Progenitor cell of endocrine pancreas (in vitro differentiated cells): ENCODE measurements at places on chromosomes 1 and 21.
A peak's percentile ranks its signal among the peaks of the same experiment; 100 is the strongest.

- peaks cover 18% of the 10 kb centered on the region for H3K27me3 ChIP-seq
- no peaks in the 10 kb centered on the region for H3K36me3 ChIP-seq
- no peak overlapping the region for H3K27ac ChIP-seq
- H3K4me1 ChIP-seq, result no peaks in the 10 kb centered on the region
Observed at GRCh38 chr1:61287014-61287413, 204.7 kb downstream of the NFIA start.

DNA sequence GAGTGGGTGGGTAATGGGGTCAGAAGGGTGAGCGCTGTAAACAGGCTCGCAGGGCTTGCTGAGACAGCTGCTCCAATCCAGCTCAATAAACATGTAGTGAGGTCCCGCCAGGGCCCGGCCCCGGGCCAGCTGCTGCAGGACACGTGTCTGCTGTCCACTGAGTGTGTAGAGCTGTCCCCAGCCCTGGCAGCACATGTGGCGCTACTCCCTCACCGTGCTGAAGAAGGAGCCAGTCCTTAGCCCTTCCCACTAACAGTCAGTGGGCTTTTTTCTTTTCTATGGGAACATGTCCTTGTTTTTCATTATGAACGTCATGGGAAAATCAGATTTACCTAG is 78.9 kb upstream of the C1orf174 start:
- H3K27ac ChIP-seq, result no peak overlapping the region
- DNase-seq, result no peak
- peaks cover 9% of the 10 kb centered on the region for H3K27me3 ChIP-seq
- H3K4me3 ChIP-seq, result no peak overlapping the region
- no peaks in the 10 kb centered on the region for H3K4me1 ChIP-seq

DNA sequence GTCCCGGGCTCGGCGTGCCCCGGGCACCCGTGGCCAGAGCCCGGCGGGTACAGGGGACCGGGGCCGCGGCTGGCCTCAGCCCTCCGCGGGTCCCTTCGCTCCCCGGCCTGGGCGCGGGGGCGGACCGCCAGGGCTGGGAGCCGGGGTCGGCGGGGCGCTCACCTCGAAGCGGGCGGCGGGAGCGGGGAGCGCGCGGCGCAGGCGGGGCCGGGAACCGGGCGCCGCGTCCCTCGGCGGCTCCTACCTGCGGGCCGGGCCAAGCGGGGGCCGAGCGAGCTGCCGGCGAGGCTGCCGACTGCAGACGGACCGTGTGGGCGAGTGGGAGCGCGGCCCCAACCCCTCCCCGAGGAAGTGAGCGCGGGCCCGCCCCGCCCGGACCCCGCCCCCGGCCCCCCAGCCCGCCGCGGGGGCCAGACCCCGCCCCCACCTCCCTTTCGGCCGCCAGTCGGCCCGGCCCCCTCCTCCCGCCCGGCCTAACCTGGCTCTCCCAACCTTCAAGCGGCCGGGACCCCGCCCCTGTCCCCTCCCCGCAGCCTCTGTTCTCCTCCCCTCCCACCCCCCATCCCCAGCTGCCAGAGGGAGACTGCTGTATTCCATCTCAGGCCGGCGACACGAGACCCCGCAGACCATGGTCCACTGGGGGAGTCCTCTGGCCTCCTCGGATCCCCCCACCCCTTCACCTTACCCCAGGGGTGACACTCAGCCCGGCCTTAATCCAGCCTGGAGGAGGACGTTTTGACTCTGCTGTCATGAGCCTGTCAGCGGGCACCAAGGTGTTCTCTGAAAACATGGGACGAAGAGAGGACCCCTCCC is at the start of gene FHL3:
Gene FHL3 (minus strand): TSS at position 320 of the 813 bp plus-strand sequence. CDS start 6,102 bp downstream, outside the sequence.
- H3K27ac ChIP-seq, result peak within 1 kb of the TSS; percentile 49
- peak within 1 kb of the TSS; percentile 76 for H3K4me3 ChIP-seq
- H3K36me3 ChIP-seq, result no peaks in the 10 kb centered on the region

DNA sequence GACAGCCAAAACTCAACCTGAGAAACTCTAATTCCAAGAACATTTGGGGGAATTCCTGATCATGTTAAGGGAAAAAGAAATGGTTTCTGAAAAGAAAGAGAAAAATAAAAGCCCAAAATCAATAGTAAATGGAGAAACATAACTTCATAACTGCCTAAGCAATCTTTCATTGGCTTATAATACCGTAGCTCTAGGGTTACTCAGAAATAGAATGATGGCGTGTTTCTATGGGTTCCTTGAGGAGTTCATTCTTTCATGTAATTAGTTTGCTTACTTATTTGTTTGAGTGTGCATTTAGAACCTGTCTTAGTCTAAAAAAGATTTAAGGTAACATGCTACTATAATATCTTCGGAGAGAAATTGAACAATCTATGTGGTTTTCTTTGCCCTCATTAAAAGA is 37.5 kb upstream of the FBXO28 start:
- DNase-seq, result no peak
- H3K4me1 ChIP-seq, result no peaks in the 10 kb centered on the region
- H3K27me3 ChIP-seq, result peaks cover 14% of the 10 kb centered on the region
- no peak overlapping the region for H3K4me3 ChIP-seq

- H3K4me1 ChIP-seq, result peaks cover 23% of the 10 kb centered on the region
- H3K27ac ChIP-seq, result peak overlapping the region; percentile 40
- no peaks in the 10 kb centered on the region for H3K27me3 ChIP-seq
Observed at GRCh38 chr1:15180945-15181523, 27.5 kb downstream of the TMEM51 start.

DNA sequence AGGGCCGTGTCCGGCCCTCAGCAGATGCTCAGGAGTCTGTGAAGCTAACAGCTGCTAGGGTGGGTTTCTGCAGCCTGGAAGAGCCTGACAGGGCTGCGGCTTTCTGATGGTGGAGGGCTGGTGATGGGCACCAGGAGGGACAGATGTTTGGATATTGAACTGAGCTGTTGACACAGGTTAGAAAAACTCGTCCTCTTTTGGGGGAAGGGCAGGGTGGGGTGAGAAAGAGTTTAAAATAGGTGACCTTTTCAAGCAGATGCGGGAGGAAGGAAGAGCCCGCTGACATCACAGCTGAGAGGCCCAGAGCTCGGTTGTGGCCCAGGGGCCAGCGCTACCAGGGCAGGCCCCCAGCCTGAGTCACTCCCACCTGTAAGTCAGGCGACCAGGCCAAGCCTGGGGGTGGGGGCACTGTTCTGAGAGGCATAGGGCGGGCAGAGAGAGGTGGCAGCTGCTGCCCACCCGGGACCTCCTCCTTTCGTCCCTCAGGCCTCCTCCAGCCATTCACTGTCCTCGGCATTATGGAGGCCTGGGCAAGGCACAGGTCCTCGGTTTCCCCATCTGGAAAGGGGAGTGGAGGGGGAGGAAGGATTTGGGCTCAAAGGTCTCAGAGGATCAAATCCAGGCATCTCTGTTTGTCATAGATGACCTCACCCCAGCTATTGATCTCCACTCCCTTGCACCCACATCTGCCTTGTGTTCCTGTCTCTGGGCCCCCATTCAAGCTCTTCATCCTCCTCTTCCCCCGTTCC is 32.3 kb upstream of the ID3 start:
- H3K36me3 ChIP-seq, result no peaks in the 10 kb centered on the region
- H3K27me3 ChIP-seq, result peaks cover 2% of the 10 kb centered on the region
- no peak overlapping the region for H3K4me3 ChIP-seq
- H3K4me1 ChIP-seq, result peaks cover 15% of the 10 kb centered on the region
- no peak for DNase-seq
- H3K27ac ChIP-seq, result peak overlapping the region; percentile 53

GRCh38 chr1:162385702-162386101 is 4.2 kb downstream of the C1orf226 start:
- H3K27me3 ChIP-seq, result peaks cover 4% of the 10 kb centered on the region
- H3K27ac ChIP-seq, result no peak overlapping the region
- peaks cover 19% of the 10 kb centered on the region for H3K4me1 ChIP-seq
- no peak for DNase-seq
- no peak overlapping the region for H3K4me3 ChIP-seq
- H3K36me3 ChIP-seq, result no peaks in the 10 kb centered on the region

DNA sequence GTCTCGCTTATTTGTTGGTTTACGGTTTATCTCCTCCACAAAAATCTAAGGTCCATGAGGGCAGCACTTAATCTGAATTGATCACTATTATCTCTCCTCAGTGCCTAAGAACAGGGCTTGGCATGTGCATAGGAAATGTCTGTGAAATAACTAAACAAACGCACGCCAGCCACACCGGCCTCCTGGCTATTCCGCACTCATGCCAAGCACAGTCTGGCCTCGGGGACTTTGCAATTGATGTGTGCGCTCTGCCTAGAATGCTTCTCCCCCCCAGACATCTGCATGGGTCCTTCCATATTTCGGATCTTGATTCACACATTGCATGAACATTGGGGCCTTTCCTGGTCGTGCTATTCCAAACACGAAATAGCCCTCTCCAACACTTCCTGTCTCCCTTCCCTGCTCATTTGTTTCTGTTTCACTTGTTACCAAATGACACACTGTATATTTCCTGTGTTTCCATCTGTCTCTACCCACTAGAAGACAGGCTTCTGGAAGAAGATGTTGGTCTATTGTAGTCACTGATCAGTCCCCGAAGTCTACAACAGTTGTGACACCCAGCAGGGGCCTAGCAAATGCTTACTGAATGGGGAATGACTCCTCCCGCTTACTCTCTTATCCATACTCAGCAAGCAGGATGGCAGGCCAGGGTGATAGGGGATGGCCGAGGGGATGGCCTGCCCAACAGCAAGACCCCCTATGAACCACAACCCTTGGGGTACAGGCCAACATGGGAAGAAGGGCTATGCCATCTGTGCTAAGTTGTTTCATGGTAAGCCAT is 93.9 kb downstream of the GLIS1 start:
- H3K4me3 ChIP-seq, result no peak overlapping the region
- peaks cover 5% of the 10 kb centered on the region for H3K27me3 ChIP-seq
- no peaks in the 10 kb centered on the region for H3K36me3 ChIP-seq
- no peak for DNase-seq
- no peaks in the 10 kb centered on the region for H3K4me1 ChIP-seq
- H3K27ac ChIP-seq, result no peak overlapping the region

GRCh38 chr1:37764414-37764825 is 500 bp downstream of the EPHA10 start:
- H3K27ac ChIP-seq, result no peak overlapping the region
- no peak overlapping the region for H3K4me3 ChIP-seq
- no peaks in the 10 kb centered on the region for H3K4me1 ChIP-seq
- peak; percentile 78 for DNase-seq
- no peaks in the 10 kb centered on the region for H3K36me3 ChIP-seq
- H3K27me3 ChIP-seq, result peaks cover 83% of the 10 kb centered on the region

DNA sequence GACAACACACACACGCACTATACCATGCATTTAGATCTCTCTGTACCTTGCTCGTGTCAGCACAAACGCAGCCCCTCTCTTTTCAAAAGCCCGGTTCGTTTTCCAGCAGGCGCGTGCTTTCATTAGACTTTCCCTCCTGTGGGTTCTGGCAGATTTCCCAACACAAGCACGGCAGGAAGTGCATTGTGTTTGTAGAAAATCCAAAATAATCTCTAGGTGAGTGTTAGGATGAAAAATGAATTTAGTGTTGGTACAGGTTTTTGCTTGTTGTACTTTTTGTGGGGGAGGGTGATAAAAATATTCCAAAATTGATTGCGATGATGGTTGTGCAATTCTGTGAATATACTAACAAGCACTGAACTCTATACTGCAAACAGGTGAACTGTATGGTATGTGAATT is 54.1 kb upstream of the POFUT2 start:
- no peak for DNase-seq
- H3K27me3 ChIP-seq, result no peaks in the 10 kb centered on the region
- H3K36me3 ChIP-seq, result no peaks in the 10 kb centered on the region
- H3K27ac ChIP-seq, result no peak overlapping the region

DNA sequence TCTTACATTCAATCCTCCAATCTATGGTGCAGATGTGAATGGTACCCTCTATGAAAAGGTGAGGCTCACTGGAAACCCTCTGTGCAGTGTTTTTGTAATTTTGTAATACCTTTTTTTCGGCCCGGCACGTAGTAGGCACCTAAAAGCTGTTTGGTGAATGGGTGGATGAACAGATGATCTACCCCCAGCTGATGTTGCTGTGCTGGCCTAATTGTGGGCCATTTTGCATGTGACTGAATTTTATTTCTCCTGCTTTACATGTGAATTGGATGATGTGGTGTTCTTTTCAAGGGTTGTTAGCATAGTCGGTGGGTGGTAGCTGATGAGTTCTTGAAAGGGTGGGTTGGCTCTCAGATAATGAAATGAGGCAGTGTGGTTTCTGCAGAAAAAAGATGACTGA is 10.4 kb downstream of the KDM4A start:
- no peak overlapping the region for H3K4me3 ChIP-seq
- DNase-seq, result no peak
- H3K27ac ChIP-seq, result no peak overlapping the region
- H3K27me3 ChIP-seq, result no peaks in the 10 kb centered on the region

- H3K4me1 ChIP-seq, result peaks cover 6% of the 10 kb centered on the region
- no peak for DNase-seq
- H3K4me3 ChIP-seq, result no peak overlapping the region
- H3K27me3 ChIP-seq, result peaks cover 27% of the 10 kb centered on the region
Observed at GRCh38 chr1:17207966-17208418, 3.1 kb downstream of the PADI1 start.

DNA sequence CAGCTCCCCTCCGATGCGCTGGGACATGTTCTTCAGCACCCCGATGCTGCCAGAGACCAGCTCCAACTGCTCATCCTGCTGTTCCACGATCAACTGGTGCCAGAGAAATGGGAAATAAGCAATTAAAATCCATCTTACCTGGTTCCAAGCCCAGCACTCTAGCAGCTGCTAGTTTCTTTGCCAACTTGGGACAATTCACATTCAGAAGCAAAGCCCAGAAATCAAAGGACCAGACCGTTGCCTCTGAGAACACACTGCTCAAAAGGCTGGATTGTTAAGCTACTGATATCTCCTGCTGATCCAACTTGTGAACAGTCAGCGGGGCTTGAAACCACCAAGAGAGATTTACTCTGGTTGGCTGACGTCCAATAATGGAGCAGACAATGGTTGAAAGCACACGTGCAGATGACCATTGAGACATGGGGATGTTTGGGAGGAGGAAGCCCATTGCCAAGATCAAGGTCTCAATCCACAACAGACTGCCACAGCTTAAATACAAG is 34.4 kb downstream of the STX6 start:
- no peak overlapping the region for H3K4me3 ChIP-seq
- no peak for DNase-seq
- peaks cover 1% of the 10 kb centered on the region for H3K4me1 ChIP-seq

GRCh38 chr1:152048416-152049009 is 11.7 kb upstream of the S100A11 start:
- peak overlapping the region; percentile 99 for H3K27ac ChIP-seq
- H3K4me3 ChIP-seq, result peak overlapping the region; percentile 65
- peaks cover 6% of the 10 kb centered on the region for H3K27me3 ChIP-seq
- no peaks in the 10 kb centered on the region for H3K36me3 ChIP-seq

DNA sequence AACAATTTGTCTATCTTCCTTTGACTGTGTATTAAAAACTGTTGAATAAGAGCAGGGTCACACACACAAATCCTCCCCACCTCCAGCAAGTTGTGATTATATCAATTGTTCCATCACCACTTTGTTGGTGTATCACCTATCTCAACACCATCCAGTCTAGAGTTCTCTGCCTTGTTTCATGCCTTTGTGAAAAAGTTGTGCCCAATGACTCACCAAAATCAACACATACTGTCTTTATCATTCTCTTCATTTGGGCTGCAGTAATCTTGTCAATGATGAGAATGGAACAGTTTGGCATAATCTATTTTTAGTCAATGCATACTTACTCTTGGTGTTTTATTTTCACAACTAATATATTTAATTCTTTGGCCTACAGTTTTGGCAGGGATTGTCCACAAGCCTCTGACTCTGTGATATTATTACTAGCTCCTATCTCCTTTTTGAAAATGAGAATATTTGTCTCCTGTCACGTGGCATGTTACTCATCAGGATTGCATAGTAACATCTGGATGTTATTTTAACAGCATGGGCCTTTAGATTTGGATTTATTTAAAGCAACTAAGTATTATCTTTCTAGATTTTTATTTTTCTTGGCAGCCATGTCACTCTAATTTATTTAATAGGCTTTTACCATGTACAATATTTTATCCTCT is 5.1 kb downstream of the C1orf87 start:
- no peak overlapping the region for H3K27ac ChIP-seq
- no peak overlapping the region for H3K4me3 ChIP-seq
- H3K4me1 ChIP-seq, result no peaks in the 10 kb centered on the region
- H3K36me3 ChIP-seq, result no peaks in the 10 kb centered on the region
